ENCODE measurements at places on chromosomes 13 and 19.

DNA sequence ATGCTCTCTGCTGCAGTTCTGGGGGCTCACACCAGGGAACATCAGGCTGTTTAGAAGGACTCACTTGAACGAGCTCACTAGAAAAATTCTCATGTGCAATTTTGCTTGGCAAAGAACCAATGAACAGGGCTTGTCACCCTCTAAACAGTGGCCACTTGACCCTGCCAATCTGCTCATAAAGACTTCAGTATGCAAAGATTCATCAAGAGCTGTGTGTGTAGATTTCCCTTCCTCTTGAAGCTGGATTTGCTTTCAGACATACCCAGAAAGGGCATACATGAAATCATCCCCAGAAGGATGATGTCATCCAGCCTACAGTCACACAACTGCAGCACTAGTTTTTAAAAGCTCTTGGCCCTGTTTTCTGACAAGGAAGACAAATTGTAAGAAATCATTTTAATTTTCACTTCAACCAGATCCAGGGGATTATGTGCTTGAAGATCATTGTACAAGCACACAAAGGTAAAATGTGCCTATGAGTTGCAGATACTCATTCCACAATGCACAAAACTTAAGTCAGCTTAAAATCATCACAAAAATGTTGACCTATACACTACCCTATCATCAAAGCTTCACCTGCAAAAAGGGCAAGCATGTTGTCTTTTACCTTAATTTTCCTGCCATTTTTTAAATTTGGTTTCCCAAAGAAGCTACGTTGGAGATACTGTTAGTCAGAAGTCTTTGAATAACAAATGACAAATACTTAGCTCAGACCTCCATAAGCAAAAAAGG is 5.2 kb upstream of the STK24 start:
- peak; percentile 64 for DNase-seq

GRCh38 chr13:98915981-98916380 is 61.9 kb downstream of the DOCK9 start:
- no peak for DNase-seq

DNA sequence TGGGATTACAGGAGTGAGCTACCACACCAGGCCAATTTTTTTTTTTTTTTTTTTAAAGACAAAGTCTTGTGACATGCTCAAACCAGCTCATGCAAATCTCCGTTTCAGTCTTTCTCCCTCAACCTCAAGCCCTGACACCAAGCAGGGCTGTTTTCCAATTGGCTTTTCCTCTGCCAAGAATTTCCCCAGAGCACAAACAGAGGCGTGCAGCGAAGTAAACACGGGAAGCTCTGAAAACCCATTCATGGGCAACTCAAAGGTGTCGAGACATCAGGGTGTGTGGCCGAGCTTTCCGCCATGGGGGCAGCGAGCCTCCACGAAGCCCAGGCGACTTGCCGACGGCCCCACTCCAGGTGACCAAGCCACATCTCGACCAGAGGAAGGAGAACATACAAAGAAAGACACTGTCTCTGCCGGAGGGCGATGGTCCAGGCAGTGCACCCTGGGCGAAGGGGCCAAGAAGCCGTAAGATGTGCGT is 70.0 kb downstream of the INSR start:
- DNase-seq, result no peak

GRCh38 chr13:101527130-101527529 is 74.7 kb downstream of the ITGBL1 start:
- peak; percentile 60 for DNase-seq

- DNase-seq, result no peak
Observed at GRCh38 chr19:19672816-19673215, 4.2 kb downstream of the ZNF101 start.

DNA sequence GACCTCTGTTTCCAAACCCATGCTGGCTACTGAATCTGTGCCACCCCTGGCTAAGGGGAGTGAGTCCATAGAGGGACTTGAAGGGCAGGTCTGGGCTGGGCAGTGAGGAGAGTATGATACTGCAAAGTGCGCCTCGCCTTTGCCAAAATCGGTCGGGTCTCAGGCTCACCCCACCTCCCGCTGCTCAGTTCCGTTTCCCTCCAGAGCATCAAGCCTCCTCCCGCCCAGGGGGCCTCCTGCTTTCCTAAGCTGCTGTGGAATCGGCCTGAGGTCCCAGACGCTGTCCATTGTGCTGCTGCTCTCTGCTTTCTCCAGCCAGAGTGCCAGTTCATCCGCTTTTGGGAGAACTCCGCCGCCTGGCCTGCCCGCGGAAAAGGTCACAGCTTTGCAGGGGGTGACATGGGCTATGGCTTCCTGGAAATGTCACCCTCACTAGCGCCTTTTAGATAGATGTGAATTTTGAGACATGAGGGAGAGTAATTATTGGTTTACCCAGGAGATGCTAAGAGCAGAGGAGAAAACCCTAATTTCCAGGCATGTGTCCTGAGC is 1418.4 kb downstream of the UQCRFS1 start:
- peak; percentile 13 for DNase-seq

DNA sequence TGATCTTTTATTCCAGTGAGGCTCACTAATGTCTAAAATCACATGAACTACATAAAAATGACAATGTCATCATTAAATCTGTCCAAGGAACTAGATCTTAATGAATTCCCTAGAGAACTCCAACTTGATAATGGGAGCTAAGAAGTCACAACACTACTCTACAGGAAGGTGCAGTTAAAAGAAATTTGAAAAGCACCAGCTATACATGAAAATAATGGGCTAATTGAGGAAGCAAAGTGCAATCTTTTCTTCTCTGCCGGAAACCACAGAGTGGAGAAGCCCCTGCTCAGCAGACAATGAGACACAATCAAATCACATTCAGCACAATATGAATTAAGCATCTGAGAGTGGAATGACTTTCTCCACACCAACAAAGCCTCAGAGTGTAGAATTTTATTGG is 261.7 kb downstream of the LHFPL6 start:
- no peak for DNase-seq

- no peak for DNase-seq
Observed at GRCh38 chr13:99862244-99862643, 109.3 kb downstream of the ZIC5 start.

DNA sequence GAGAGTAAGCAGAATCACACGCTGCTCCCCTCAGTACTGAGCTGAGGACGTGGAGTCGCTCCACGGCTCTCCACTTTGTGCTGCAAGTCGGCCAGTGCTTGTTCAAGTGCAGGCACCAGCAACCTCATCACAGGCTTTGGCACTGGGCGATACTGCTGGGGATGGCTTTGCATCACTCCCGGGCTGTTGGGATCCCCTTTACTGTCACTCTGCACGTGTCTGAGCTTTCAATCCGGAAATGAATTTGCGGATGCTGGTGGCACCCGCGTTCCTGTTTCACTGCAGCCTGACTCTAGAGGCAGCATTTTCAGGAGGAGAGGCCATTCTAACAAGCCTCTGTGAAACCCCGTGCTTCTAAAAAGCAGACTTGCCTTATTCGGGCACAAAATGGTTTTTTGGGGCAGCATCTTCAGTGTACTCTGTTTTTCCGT is 19.1 kb downstream of the SMARCA4 start:
- no peak for DNase-seq

GRCh38 chr13:56352901-56353300 is 787.8 kb upstream of the PRR20A start:
- DNase-seq, result no peak

DNA sequence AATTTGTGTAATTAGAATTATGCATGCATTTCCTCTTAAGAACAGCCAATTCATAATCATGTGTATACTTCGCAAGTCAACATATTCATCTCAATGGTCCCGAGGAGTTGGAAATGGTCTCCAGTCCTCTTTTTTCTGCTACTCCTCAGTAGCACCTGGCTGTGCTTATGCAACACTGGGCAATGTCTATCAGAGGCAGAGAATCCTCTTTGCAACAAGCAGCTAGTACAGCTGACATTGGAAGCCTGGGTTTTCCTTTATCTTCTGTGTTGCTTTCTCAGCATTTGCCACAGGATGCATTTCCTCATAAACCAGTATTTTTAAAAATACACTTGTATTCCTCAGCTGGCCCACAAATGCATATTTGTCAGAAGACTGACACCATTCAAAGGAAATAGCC is 405.3 kb upstream of the GPC6 start:
- no peak for DNase-seq

- DNase-seq, result no peak
Observed at GRCh38 chr13:47556703-47557102, 444.4 kb downstream of the SUCLA2 start.

- no peak for DNase-seq
Observed at GRCh38 chr13:104408733-104409132, 1342.5 kb upstream of the SLC10A2 start.

DNA sequence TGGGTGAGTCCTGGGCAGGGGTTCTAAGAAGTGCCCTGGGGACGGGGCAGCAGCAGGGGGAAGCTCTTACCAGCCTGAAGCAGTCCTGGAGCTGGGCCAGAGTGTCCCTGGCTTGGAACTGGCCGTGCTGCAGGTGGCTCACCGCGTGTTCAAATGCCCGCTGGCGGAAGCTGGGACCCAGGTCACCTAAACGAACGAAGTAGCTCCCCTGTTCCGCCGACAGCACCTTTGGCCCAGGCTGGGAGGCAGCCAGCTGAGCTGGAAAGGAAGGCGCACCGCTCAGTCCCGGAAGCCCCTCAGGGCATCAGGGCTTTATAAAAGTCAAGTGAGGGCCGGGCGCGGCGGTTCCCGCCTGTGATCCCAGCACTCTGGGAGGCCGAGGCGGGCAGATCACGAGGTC is 9.6 kb downstream of the PLIN4 start:
- no peak for DNase-seq

- no peak for DNase-seq
Observed at GRCh38 chr19:11141937-11142527, 13.6 kb downstream of the SPC24 start.

DNA sequence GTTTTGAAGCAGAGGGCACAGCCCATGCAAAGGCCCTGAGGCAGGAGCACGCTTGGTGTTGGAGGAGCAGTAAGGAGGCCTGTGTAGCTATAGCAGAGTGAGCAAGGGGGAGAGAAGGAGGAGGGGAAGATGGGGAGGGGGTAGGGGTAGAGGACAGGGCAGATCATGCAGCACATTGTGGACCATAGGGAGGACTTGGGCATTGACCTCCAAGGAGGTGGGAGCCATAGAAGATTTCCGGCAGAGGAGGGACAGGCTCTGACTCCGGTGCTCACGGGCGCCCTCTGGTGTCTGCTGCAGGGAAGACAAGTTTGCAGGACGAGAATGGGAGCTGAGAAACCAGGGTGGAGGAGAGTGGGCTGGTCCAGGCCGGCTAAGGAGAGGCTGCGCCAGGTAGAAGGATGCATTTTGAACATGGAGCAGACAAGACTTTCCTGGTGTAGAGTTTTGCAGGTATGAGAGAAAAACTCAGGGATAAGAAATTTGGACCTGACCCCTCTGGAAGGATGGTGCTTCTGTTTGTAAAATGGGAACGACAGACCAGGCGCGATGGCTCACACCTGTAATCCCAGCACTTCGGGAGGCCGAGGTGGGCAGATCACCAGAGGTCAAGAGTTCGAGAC is 13.7 kb upstream of the CREB3L3 start:
- peak; percentile 37 for DNase-seq

- no peak for DNase-seq
Observed at GRCh38 chr13:30744681-30745077, 9.3 kb downstream of the ALOX5AP start.

DNA sequence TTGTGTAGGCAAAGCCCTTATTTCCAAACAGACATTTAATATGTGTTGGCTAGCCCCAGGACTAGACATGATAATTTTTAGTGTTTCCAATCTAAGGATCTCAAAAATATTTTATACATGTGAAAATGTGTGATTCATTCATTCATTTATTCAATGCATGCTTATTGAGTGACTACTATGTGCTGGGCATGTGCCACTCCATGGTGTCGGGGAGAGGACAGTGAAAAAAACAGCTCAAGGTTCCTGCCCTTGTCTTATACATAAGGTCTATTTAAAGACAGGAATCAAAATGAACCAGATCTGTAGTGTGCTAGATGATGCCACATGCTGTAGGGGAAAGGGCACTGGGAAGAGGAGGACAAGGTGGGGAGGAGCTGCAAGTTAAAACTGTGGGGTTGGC is 36.5 kb downstream of the GJA3 start:
- DNase-seq, result peak; percentile 8

DNA sequence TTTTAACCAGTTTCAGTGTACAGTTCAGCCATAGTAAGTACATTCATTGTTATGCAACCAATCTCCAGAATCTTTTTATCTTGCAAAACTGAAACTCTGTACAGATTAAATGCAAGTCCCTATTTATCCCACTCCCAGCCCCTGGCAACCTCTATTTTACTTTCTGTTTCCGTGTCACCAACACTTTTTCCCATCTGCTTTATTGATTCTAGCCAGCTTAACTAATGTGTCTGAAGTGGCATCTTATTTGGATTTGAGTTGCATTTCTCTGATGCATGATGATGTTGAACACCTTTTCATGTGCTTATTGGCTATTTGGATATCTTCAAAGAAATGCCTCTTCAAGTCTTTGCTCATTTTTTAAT is 18.9 kb downstream of the SPATA13 start:
- no peak for DNase-seq

GRCh38 chr13:37097076-37097475 is 8.4 kb downstream of the CSNK1A1L start:
- DNase-seq, result peak; percentile 86

- DNase-seq, result no peak
Observed at GRCh38 chr19:40246292-40247073, 20.0 kb upstream of the CCNP start.

GRCh38 chr13:44758630-44759383 is 182.7 kb upstream of the TSC22D1 start:
- DNase-seq, result peak; percentile 94

DNA sequence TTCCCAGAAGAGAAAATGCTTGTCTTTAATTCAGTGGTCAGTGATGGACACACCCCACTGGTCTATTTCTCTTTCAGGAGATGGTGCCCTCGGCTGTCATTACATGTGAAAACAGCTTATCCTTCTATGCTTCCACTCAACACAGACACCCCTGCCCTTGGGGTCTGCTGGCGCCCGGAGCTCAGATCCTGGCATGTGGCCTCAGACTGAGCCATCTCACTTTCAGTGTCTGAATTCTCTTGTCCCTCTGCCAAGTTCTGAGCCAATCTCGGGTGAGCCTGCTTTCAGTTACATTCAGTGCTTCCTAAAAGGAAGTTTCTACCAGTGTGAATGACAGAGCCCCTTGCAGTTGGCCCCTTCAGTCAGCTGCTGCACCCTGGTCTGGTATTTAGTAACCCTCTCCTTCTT is 293.6 kb downstream of the DNAJC15 start:
- peak; percentile 80 for DNase-seq
